ENCODE measurements at places on chromosomes 3 and 15.
A peak's percentile ranks its signal among the peaks of the same experiment; 100 is the strongest.

- no peak for DNase-seq
Observed at GRCh38 chr3:49700453-49701128, 11.2 kb downstream of the RNF123 start.

- DNase-seq: no peak
Observed at GRCh38 chr3:175913286-175913685, 1054.2 kb downstream of the NAALADL2 start.

- no peak for DNase-seq
Observed at GRCh38 chr15:72047020-72047419, 70.9 kb downstream of the MYO9A start.

GRCh38 chr3:131303848-131304247 is 77.7 kb upstream of the NUDT16 start:
- DNase-seq: no peak

GRCh38 chr3:69161587-69162307 is 39.4 kb upstream of the LMOD3 start:
- DNase-seq: peak; percentile 28

DNA sequence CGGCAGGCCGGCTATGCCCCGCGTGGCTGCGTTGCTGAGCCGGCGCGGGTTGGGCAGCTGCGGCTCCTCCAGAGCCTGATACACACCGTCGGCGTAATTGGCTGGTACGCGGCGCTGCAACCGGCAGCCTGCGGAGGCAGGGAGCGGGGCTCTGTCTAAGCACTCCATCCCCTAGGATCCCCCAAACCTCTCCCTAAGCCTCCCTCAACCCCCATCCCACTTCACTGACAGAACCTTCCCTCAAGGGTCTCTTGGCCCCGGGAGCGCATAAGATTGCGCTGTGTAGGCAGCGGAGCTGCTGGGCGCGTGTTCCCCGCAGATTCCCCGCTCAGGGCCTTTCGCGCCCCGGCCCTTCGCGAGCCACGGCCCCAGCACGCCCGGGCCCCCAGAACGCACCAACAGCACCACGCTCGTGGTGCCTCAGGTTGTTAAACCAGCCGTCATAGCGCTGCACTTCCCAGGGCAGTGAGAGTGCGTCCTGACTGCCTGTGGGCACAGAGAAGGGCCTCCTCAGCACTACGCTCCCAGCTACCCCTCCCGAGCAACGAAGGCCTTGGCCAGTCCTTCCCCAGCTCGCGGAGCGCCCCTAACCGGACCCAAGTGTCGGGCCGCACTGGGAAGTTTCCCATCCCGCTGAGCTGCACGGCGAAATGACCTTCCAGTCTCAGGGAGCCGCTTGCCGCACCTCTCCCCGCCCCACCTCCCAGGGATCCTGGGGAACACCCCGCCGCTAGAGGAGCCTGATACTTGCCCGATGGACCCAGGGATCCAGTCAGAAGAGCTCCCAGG is 1.2 kb downstream of the DUOX2 start:
- DNase-seq: no peak

DNA sequence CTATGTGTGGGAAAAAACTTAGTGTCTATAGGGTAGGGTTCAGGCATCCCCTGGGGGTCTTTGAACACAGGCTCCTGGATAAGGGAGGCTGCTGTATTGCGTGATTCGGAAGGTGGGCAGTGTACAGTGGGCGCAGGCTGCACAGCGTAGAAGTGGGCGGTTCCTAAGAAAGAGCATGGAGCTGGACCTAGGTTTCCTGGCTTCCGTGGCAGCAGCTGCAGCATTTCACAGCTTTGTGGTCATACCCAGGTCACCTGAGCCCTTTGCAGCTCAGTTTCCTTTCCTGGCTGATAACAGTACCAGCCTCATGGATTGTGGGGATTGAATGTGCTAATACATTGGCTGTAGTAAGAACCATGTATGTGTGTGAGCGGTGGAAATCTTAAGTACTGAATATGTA is 22.2 kb downstream of the CFAP100 start:
- no peak for DNase-seq
